ENCODE measurements at places on chromosomes 4 and X. TPM values are rescaled to one million over a fixed set of nuclear protein-coding genes. Genes with fewer than 3 reads are reported as not detected.
A peak's percentile ranks its signal among the peaks of the same experiment; 100 is the strongest.

- DNase-seq = peak; percentile 2
Observed at GRCh38 chrX:31293409-31293808, 221.6 kb upstream of the FTHL17 start.

DNA sequence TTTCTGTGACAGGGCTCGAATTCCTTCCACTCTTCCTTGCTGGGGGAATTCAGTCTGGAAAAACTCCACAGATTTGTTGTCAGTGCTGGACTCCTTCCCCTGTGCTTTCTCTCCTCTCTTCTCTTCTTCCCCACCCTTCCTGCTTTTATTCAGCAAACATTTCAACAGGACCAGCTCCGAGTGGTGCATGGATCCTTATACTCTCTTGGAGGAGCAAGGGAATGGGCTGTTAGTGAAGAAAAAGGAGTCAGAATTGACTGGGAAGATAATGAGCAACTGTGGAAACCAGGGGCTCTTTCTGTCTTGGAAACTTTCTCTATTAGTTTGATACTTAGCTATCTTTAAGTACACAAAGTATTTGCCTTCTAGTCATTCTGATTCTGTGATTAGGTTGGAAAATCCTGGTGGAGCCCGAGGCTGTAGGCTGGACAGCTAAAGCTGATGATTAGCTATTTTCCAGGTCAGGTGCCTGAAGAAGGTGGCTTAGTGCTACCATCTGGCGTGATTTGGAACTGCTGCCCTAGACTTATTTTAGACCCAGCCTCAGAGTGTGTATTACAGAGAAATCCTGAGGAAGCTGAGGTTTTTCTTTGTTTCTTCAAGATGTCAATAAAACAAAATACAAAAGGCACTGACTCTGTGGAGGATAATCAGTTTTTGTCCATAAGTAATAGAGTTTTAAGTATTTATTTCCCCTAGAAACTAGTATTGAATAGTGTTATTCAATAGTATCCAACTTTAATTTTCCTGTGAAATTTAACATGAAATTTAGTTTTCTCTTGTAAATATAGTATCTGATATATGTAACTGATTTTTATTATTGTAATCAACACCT lies 38.4 kb downstream of the NAP1L5 start:
- peak; percentile 52 for DNase-seq

PRDM8 gene
- polyA plus RNA-seq = 0.09 TPM

- peak; percentile 12 for DNase-seq
Observed at GRCh38 chr4:70734168-70734954, 12.6 kb downstream of the RUFY3 start.

VEGFC gene
- not detected for polyA plus RNA-seq

GRCh38 chr4:145734576-145735346 lies 54.8 kb downstream of the C4orf51 start:
- peak; percentile 36 for DNase-seq

ING2 gene
- polyA plus RNA-seq = 3.9 TPM

DNA sequence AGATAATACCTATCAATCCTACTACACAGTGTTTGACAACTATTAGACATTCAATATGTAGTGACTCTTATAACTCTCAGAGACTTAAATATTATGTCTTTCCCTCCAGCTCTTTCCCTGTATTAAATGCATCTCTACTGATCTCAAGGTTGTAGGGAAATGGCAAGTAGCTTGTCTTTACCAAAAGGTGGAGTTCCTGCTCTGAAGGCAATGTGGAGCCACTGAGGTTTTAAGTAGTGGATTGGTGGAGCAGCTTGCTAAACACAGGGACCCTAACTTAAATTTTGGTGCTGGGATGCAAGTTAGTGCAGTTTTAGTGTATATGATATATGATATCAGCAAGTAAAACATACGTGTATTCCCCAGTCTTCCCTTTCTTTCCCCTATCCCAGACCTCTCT lies 13.1 kb downstream of the FNIP2 start:
- no peak for DNase-seq

Data from HepG2 (cell line).